ENCODE measurements at places on chromosomes 5 and 9. TPM values are rescaled to one million over a fixed set of nuclear protein-coding genes. Genes with fewer than 3 reads are reported as not detected.

GRCh38 chr5:168093200-168093910, 198.1 kb upstream of the WWC1 start:
- no peak for DNase-seq

- DNase-seq: no peak
These were observed 51.2 kb downstream of the USP20 start for GRCh38 chr9:129886226-129887174.

GRCh38 chr5:16673241-16674201, 56.7 kb upstream of the RETREG1 start:
- no peak for DNase-seq

DNA sequence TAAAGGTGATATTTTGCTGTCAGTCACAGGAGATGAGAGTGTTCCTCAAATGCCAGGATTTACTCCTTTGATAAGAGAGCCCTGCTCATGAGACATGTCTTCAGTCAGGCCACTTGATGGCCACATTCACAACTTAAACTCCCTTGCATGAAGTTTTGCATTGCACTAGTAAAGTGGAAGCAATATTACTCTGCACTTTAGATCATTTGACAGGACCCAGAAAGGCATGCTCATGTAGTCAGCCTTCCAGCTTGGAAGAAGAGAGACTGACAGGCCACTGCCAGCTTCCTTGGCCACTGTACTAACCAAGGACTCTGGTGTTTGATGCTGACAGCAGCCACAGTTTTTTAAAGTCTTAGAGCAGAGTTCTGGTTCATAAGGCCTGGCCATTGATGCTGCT, 42.6 kb downstream of the NPR3 start:
- DNase-seq: no peak

- no peak for DNase-seq
These were observed 139.3 kb downstream of the LHFPL2 start for GRCh38 chr5:78509145-78509865.

GRCh38 chr9:90449213-90449925, 193.3 kb downstream of the DIRAS2 start:
- DNase-seq: no peak

DNA sequence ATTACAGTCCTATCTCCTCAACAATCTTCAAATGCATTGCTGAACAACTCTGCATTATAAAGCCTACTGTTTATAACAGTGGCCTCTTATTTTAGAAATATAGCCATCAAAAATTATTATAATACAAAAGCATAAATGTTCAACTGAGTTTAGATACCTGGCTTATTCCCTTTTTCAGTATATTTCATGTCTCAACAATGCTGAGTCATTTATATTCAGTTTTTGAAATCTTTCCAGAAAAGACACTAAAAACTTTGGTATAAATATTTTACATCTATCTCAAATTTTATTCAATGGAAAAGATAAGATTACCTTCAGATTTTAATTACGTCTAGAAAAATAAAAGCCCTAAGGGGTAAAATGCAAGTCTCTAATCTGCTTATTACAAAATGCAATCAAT, 37.9 kb downstream of the LURAP1L start:
- no peak for DNase-seq

DNA sequence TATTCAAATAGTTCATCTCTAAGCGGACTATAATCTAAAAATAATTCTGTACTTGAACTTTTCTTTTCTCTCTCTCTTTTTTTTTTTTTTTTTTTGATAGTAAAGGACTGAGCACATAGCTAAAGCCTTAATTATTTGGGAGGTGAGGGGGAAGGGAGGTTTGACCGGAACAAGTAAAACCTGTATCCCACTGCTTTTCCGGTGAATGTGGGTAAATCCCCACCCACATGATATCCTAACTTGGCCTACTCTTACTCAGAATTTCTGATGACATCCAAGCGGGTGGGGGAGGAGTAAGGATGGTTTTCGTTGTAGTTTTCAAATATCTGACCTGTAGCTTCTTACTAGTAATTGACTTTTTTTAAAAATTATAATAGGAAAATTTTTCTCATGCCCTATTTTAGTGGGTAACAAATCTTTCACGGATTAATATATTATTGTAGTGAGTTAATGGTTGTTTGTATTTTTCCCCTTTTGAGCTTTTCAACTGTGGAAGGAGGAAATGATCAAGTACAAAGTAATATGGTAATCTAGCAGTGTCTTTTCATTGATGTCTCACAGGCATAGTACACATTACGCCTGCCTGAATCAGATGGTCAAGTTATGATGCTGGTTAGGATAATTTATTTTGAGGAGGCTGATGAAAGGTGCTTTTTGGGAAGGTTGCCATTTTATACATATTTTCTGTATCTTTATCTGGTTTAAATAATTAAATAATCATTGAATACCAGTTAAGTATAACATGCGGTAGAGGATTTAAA, 2.2 kb upstream of the ELL2 start:
- no peak for DNase-seq

GRCh38 chr5:5327126-5327525, 95.4 kb upstream of the ICE1 start:
- DNase-seq: no peak

DNA sequence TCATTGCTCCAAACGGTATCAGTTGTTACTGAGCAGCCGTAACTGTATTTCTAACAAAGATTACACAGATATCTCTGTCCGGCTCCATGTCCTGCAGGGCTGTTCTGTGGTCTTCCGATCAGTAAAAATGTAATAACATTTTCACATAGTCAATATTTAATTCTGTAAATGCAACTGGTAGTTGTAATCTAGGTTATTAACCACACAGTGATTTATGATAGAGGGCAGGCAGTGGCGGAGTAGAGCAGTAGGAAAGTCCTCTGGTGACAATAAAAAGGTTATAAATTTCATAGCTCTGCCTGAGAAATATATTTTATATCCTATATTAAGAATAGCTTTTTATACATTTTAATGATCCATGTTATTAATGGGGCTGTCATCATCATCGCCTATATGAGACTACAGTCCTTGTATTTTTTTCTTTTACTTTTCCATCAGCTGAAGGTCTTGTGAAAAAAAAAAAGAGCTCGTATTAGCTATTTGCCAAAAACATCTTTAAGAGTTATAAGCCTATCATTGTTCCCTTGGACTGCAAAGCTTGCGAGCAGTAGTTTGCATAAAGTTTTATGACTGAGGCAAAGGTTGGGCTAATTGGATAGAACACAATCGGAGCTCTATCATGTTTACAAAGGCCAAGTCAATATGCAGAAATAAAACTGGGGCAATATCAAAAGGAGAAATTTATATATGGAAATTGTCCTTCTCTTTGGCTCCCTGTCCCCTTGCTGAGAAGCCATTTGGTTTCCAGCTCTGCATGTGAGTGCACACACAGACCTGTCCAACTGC, 648.0 kb downstream of the IRX1 start:
- DNase-seq: no peak

DNA sequence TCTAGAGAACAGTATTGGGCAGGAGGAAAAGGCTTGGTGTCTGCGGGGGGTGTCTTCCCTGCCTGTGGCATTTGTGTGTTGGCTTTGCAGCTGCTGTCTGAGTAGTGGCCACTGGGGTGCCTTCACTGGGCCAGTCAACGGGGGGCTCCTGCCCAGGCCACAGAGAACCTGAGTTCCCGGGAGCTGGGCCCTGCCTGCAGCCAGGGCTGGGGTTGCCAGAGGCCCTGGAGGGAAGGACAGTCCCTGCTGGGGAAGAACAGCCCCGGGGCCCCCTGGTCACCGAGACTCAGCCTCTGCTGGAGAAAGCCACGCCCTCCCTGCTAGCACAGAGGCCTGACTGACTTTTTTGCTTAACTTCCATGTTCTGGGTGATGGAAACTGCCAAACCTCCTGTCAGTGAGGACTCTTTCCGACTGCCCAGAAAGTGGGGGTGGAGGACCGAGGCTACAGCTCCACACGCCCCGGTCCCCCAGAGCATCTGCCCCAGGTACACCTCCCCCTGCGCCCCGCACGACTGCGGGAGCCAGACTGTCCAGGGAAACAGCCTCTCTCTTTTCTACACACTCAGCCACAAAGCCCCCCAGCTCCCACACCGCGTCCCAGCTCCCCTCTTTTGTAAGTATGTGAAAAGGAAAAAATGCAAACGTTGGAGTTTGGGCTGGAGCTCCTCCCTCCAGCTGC, 133.4 kb downstream of the DAB2IP start:
- no peak for DNase-seq

DNA sequence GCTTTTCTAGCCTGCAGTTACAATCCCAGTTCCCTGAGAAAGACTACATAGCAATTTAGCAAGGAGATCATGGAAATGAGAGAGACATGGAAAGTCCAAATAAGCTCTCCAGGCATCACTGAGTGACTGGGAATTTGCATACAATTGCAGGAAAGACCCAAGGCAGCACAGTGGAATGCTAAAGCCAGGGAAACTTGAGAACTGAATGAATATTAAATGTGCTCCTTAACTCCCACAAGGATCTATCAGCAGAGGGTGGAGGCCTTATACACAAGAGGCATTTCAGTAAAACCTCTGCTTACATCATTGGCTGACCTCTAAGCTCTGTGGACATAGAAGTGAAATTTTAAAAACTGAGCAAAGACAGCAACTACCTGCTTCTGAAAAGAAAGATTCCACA, 355.6 kb upstream of the DAB2 start:
- DNase-seq: no peak

DNA sequence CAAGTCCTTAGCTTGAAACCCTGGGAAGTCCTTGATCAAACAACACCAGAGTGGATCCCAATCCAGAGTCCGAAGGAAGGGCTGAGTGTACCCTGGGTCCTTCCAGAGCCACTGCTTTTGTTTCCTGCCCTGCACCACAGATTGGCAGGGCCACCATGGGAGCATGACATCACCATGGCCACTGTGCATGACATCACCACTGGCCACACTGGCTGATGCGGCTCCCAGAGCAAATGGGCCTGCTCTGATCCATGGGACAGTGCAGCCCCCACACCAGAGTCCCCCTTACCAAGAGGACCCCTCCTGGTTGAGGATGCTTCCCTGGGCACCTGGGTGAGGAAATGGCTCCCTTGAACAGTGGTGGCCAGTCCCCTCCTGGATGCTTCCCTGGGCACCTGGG, 9.9 kb downstream of the SLC6A3 start:
- no peak for DNase-seq

DNA sequence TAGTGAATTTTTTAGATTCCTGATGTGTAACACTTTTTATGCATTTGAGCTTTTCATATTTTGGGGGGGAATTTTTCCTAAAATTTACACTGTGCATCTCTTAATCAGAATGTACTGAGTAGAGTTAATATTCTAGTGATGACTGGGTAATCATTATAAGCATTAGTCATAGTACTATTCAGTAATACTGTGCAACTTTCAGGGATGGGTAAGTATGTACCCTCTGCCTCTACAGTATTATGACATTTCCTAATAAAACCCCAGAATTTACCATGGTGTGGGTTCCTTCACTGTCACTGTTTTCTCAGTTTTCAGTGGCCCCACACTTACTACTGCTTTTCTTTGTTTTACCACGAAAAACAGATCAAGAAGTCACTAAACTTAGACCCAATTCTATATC, 2.8 kb upstream of the CMYA5 start:
- no peak for DNase-seq

GRCh38 chr5:66960369-66961137, 236.0 kb downstream of the CD180 start:
- DNase-seq: no peak

DNA sequence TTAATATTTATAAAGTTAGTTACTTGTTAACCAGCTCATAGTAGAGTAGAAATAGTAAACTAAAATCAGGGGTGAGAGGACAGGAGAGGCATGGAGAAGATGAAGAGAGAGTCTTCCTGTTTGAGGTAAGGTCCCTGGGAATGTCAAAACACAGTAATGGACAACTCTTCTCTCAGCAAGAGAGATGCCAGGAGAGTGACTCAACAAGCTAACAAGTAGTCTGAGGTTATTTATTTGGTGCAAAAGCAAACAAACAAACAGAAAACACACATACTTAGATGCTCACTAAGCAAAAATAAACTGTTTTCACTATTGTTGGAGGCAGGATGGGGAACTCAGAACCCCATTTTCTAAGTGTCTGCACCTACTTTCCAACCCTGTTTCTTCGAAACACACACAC, 333.2 kb upstream of the RFX3 start:
- no peak for DNase-seq

- DNase-seq: no peak
These were observed 137.1 kb downstream of the ARL15 start for GRCh38 chr5:54173251-54173650.

DNA sequence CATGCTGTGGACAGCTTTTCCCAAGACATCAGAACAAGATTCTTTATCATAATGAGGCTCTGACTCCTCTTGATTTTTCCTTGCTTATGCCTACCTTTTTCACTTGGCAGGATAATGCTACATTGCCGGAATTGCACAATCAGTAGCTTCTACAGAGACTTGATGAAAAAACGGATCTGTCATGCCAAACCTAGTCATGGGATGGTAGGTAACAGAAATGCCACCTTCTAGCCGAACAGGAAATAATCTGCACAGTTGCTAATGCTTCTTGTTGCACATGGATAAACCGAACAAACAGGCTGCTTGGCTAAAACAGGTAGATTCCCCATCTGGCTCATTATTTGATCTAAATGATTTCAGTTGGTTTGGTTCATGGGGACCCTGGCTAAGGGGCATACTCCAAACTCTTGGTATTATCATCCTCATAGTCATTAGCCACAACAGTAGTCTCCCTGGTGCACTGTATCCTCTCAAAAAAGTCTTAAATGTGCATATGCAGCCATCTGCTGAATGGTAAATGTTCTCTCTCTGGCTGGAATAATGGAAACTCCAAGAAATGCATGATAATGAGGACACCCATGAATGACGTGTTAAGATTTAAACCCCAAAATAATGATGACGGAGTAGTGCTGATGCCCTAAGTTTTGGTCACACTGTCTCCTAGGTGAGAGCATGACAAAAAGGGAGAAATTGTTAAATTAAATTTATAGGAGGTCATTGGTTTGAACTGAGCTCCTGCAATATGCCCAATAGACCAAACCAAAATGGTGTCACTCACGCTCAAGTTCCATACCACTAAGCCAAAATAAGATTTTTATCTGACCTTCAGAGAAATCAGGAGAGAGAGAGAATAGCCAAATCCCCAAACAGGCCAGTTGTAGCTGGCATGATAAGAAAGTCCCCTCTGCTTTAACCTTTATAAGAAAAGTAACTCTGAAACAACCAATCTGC, 47.0 kb downstream of the RAPGEF1 start:
- no peak for DNase-seq

Gene TBC1D2
- total RNA-seq: 1.7 TPM

Gene DCP2
- 19.2 TPM for total RNA-seq

Gene ADRA1B
- 2.5 TPM for total RNA-seq

Gene AQP3
- 13.6 TPM for total RNA-seq

Gene PDGFRB
- 39.7 TPM for total RNA-seq

Gene SLC25A2
- total RNA-seq: not detected

Gene CYLC2
- total RNA-seq: not detected

Gene PNPLA7
- 9.0 TPM for total RNA-seq

Gene LMX1B
- 1.3 TPM for total RNA-seq

Gene PCDHGA12
- 4.8 TPM for total RNA-seq

Gene LHX2
- not detected for total RNA-seq
